ENCODE measurements at places on chromosomes 7 and 10.

DNA sequence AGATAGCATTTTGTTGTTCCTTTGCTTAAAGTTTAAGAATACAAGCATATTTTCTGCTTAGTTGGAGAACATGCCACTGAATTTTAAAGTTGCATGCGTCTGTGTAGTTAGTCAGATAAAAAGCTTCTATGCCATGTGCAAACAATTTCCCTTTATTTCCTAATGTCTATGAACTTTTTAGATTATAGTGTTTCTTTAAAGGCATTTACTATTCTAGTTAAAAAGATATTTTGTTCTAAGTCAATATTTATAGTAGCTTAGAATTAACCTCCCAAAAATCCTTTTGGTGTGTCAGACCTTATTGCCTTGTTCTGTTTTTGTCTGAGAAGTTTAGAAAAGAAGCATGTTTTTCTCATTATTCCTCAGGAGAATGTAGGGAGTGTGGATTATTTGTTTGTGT, 99.0 kb upstream of the GATA3 start:
- no peak for DNase-seq

DNA sequence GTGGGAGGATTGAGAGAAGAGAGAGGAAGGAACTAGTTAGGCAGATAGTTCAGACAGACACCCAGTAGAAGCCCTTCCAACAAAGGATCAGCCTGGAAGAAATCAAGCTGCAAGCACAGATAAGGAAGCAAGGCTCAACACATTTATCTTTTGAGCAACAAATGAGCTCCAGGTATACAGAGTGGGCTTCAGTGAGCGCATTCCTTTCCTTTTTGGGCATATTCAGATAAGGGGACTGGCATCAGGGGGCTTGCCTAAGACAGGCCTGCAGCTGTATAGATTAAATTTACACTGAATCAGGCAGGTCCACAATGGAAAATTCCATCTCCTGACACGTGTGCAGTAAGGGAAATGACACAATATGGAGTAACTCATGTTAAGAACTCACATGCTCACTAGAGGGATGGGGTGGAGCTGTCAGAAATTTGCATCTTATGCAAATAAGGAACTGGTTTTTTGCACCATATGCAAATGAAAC, 147.2 kb downstream of the AKR1D1 start:
- no peak for DNase-seq

- no peak for DNase-seq
Observed at GRCh38 chr7:51031216-51031615, 248.5 kb upstream of the GRB10 start.

DNA sequence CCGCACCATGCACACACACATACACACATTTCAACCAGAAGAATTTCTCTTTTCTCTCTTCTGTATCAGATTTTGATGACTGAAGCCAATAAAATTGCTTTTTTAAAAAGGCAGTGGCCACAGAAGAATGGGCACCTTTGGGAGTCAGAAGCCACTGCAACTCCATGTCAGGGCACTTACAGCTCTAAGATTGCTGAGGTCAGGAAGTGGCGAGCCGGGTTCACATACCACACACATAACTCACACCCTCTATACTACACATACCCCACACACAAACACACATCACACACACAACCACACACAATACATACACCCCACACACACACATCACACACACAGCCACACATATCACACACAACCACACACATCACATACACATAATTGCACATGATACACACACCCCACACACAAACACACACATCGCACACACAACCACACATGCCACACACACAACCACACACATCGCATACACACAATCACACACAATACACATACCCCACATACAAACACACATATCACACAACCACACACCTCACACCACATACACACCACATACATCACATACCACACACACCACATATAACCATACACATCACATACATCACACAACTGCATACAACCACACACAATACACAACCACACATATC, 31.2 kb downstream of the GPRIN2 start:
- peak; percentile 39 for DNase-seq

DNA sequence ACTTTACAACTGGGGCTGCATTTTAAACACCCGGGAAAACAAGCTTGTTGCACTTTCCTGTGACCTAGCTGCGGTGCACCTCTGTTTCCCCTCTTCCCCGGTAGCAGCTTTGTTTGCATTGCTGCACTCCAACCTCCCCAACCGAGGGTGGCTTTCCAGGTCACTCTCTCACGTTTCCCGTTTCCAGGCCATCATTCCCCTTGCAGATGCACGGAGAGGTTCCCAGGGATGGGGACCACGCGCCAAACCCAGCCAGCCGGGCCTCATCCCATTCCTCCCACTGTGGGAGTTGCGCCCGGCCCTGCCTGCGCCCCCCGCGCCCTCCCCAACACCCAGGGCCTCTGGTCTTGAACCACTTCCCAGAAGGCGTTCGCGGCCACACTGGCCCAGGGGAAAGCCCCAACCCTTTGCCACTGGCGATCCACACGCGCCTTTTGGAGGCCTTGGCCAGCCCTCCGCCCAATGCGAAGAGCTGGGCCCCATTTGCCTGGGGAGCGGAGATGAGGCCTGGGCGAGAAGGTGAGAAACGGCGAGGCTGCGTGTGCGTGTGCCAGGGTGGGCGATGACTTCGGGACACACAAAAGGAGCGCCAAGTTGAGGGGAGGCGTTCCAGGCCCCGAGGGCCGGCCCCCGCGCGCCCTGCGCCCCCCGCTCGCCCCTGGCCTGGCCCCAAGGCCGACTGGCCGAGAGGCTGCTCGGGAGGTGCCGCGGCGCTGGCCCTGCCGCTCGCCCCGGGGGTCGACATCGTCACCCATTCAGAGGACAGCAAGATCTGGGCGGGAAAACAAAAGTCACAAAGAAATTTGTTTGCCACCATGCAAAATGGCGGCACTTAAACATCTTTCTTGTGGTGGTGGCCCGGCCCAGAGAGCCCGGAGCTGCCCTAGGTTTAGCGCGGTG, 15.9 kb downstream of the SKIDA1 start:
- no peak for DNase-seq

GRCh38 chr7:139562491-139562890, 39.0 kb downstream of the CLEC2L start:
- DNase-seq, result no peak

GRCh38 chr7:1123715-1124114, 35.8 kb downstream of the GPER1 start:
- DNase-seq, result peak; percentile 20

GRCh38 chr7:66036788-66037187, 38.8 kb upstream of the ASL start:
- DNase-seq, result no peak

DNA sequence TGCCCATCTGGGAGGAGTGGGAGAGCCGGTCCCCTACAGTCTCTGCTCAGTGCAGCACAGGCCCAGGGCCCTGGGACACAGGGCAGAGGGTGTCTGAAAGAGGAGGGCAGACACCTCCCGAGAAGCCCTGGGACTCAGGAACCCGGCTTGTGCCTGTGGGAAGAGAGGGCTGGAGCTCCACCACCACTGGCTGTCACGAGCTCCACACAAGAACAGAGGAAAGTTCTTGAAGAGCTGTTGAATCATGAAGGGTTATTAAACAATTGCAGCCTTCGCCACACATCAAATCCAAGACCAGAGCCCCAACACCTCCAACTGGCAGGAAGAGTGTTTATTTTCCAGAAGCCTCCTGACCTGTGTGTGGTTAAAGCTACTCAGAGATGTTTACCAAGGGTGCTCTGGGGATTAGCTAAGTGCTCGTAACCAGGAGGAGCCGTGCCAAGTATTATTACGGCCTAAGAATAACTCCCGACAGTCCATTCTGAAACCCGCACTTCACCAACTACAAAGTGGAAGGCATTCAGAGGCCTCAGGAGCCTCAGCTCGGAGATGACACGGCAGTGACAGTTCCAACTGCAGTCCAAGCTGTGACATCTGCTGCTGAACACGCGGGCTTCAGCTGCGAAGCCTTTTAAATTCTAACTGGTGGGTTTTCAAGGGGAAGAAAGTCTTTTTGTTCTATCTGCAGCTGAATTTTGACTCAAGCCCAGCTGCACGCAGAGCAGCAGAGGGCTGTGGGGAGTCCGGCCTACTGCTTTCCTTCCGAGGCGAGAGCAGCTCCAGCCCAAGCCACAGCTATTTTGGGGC, 75.1 kb downstream of the MAD1L1 start:
- peak; percentile 65 for DNase-seq

DNA sequence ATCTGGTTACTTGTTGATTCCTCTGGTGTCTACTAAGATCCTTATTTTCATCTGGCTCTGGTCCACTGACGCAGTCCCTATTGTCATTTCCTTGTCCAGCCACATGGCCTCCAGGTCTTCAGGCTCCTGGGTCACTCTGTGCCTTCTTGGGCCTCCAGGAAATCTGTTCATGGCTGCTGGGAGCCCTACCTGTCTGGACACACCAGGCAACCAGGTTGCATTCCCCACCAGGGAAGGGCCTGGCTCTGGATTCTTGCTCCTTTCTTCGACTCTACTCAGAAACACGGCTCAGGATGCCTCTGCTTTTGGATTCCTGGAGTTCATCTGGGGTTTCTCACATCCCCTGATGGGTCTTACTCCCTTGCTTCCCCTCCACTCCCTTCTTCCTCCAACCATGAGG, 8.0 kb upstream of the PPIF start:
- no peak for DNase-seq

DNA sequence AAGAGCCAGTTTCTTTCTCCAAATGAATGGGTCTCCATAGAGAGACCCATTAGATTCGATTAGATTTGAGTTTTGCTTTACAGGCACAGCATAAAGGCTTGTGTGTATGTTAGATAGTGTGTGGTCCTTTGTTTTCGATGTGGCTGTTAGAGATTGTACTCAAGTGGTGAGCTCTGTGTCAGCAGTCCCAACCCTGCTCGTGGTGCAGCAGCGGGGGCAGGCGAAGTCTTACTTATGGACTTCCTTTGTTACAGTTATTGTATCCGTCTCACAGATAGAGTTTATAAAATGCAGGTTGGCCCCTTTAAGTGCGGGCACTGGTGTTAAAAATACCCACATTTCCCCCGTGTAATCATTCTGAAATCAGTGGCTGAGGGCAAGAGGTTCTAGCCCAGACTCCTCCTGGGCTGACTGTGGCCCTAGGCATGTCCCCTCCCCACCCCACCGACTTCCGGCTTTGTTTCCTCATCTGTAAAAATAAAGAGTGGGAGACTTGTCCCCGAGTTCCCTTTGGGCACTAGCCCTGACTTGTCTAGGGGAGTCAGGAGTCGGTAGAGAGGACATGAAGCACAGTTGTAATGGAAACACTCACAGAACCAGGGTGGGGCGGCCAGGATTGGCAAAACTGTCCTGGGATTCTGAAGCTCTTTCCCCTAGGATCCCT, 28.6 kb downstream of the MTURN start:
- no peak for DNase-seq

DNA sequence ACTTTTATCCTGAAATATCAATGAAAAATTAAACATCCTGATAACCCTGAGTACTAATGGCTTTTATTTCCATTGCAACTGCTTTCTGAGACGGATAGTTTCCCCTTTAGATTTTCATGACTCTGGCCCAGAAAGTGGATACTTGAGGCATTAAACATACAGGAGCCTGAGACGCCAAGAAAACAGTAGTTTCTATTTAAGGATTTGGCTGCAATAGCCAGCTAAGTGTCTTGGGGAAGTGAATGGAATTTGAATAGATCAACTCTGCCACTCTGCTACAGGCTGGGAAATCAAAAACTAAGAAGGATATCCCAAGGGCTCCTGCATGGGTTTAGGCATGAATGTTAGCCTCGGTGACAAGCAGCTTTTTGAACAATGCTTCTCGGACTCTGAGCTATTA, 24.7 kb upstream of the GPAM start:
- DNase-seq, result no peak

DNA sequence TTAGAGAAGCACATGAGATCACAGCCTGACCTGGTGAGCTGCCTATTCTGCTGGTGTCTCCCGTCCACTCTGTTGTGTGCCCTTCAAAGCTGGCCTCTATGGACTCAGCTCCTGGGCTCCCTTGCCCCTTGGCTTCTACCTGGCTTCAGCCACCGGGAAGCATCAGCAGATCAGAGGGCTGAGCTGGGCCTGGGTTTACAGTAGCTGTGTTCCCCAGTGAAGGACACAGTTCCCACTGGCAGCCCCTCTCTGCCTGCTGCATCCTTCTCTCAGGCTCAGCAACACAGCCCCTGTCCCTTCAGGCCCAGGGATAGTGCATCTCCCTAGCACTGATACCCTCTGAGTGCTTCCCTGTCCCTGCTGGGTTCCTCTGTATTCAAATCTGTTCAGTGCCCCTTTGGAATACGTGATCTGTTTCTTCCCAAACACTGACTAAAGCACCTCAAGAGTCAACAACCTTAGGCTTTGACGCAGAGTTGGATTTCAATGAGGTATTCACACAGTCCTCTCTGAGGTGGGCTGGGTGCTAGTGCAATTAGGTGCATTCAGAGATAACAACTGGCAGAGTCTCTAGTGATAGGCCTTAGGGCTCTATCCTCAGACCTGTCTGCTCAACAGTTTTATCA, 109.8 kb downstream of the GRID1 start:
- no peak for DNase-seq

- DNase-seq, result no peak
Observed at GRCh38 chr10:93068411-93069244, 5.1 kb upstream of the CYP26A1 start.

- no peak for DNase-seq
Observed at GRCh38 chr10:7192831-7193361, 217.9 kb downstream of the SFMBT2 start.

DNA sequence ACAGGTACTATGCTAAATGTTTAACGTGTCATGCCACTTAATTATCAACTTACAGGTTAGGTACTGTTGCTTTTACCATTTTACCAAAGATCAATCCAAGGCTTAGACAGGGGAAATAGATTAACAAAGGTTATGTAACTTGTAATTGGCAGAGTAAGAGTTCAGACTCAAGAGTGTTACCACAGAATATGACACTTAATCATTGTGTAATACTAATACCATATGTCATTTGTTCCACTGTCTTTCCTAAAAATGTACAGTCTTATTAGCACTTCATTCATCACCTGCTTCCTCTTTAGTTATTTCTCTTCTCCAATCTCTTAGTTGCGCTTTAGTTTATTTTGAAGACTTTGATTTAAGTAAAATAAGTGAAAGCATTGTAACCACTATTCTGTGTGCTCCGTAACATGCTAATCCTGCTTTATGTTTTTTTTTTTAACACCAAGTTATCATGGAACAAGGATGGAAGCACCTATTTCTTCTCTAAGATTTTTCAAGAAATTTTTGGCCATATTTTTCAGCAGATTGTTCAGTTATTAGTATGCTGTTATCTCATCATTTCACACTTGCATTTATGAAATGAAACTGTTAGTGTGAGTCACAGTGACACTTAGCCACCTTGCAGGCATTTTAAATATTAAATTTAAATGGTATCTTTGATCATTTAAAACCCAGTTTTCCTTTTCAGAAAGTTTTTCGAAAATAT, 197.3 kb downstream of the PHF14 start:
- DNase-seq, result no peak

Data from fibroblast of skin of left biceps (primary cell).